ENCODE measurements at places on chromosomes 7 and 10.

GRCh38 chr7:27102581-27103442 lies at the start of gene HOXA2:
Gene HOXA2, minus strand, starts transcription at chr7:27102683. Its CDS starts 183 bp downstream, at chr7:27102500.
- no peak for DNase-seq

- no peak for DNase-seq
Measured at GRCh38 chr7:80548840-80549530, 37.1 kb upstream of the GNAT3 start.

DNA sequence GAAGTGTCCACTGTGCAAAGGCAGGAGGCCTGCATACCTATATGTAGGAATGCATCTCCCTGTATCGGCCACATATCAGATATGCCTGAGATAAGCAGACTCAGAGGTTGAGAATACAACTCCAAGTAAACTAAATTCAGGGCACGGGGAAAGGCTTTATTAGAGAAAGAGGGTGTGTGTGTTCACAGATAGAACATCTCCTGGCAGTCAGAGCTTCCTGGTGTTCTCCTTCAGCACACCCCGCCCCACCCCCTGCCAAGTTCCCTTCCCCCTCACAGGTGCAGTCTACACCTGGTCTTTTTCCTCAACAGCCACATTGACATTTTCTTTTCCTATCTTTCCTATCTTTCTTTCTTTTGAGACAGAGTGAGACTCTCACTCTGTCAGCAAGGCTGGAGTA lies 17.1 kb downstream of the GBX1 start:
- no peak for DNase-seq

- DNase-seq: peak; percentile 46
Measured at GRCh38 chr10:84214612-84215235, 10.6 kb downstream of the LRIT2 start.

GRCh38 chr7:159033956-159034355 lies 110.7 kb downstream of the VIPR2 start:
- DNase-seq: no peak

- no peak for DNase-seq
Measured at GRCh38 chr7:155885167-155886155, 73.2 kb upstream of the SHH start.

DNA sequence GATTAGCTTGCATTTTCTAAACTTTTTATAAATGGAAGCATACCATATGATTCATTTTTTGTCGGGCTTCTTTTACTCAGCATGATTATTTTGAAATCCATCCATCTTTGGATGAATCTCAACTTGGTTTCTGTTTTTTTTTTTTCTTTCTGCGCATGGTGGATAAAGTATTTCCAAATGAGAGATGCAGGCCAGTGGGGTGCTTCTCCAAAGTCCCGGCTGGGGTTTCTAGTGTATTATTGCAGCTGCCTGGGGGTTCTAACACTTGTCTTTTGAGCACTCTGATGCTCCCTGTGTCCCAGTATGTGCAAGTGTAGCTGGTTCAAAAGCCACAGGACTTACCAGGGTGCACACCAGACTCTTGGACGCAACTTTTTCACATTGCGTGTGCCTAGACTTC lies 70.9 kb upstream of the LOXL4 start:
- DNase-seq: no peak

- peak; percentile 51 for DNase-seq
Measured at GRCh38 chr10:109914966-109915365, 8.3 kb downstream of the XPNPEP1 start.

- DNase-seq: no peak
Measured at GRCh38 chr10:69846293-69846921, 44.7 kb downstream of the COL13A1 start.

GRCh38 chr10:16950656-16951601 lies 133.7 kb upstream of the RSU1 start:
- peak; percentile 26 for DNase-seq

DNA sequence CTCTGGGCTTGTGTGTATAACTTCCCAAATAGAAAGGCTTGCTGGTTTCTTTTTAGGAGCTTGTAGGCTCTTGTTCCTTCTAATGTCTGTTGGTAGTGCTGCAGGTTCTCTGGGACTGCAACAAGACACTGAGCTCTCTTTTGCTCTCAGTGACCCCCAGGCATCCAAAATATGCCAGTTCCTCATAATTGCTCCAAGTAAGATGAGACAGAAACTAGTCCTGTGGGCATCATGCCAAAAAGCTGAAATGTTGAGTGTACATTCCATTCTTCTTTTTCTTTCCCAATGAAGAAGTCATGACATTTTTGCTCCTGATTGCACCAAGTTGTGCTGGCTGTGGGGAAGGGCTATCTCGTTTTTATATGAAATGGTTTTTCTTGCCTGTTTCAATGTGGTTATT lies 7.1 kb upstream of the BTBD16 start:
- DNase-seq: no peak

GRCh38 chr7:31070991-31071644 lies 19.0 kb downstream of the ADCYAP1R1 start:
- no peak for DNase-seq

DNA sequence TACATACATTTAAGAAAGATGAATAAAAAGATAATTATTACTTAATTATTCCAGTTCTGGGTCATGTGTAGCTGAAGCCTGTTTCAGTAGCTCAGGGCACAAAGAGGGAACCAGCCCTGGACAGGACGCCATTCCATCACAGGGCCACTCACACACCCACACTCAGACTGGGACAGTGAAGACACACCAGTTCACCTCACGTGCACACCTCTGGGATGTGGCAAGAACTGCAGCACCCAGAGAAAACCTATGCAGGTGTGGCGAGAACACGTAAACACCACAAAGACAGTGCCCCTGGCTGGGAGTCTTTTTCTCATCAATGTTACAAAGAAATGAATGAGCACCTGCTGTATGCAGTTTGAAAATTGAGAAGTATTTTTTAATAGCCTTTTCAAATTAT lies 1.6 kb upstream of the IDI1 start:
- peak; percentile 35 for DNase-seq

DNA sequence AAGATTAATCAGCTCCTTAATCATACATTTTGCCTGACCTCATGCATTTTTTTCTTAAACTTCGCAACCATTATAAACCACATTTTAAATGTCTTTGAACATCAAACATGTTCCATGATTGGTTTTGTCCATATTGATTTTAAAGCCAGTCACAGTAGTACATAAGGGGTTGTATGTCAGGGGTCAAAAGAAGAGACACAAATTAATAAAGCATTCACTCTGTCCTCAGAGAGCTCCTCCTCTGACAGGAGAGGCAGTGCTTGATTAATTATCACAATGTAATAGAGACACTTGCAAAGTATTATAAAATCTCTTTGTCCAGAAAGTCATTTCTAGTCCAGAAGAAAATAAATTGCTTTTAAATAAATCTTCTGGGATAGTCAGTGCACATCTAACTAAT lies 195.5 kb downstream of the MAGI2 start:
- DNase-seq: no peak

DNA sequence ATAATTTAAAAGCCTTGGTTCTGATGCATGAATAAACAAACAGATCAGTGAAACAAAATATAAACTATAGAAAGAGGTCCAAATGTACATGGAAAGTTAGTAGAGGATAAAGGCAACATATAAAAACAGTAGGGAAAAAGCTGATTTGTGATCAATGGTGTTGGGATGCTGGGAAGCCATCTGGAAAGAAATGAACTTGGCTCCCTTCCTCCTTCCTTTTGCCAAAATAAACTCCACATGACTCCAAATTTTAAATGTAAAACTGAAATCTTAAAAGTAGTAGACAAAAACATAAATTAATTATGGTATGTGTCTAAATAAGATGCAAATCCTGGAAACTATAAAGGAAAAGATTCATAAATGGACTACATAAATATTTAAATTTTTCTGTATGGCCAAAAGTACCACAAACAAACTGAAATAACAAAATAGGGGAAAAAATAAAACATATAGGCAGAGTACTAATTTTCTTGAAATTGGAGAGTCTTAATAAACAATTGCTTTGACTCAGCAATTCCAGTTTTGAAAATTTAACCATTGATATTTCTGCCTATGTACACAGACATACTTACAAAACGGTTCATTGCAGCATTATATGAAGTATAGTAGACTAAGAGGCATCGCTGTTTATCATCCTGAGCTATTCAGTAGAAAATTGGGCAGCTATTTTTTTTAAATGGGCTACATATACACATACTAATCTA lies 77.0 kb upstream of the TRIM24 start:
- no peak for DNase-seq

GRCh38 chr7:50721160-50721559 lies 61.5 kb downstream of the GRB10 start:
- no peak for DNase-seq

DNA sequence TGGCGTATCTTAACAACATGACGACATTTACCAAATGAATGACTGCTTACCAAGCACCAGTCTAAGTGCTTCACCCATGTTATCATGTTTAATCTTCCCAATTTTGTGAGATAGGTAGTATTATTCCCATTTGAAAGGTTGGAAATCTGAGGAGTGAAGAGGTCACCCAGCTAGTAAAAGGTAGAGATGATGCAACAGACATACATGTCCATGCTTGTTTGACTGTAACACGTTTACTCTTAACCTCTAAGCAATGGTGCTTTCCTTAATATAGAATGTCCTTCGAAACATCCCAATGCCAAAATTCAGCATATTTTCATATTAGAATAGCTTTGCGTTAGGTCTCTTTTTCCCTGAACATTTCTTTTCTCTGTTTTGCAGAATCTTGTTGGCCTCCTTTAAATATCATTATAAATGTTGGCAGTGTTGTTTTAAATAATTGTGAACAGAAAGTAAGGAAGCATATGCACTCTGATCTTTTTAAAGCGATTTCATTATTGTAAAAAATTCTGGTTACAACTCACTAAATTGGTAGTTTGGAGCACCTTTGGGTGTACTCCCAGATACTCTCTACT lies 722.8 kb downstream of the AUTS2 start:
- DNase-seq: no peak

- DNase-seq: no peak
Measured at GRCh38 chr7:116101704-116102103, 71.1 kb upstream of the TFEC start.

DNA sequence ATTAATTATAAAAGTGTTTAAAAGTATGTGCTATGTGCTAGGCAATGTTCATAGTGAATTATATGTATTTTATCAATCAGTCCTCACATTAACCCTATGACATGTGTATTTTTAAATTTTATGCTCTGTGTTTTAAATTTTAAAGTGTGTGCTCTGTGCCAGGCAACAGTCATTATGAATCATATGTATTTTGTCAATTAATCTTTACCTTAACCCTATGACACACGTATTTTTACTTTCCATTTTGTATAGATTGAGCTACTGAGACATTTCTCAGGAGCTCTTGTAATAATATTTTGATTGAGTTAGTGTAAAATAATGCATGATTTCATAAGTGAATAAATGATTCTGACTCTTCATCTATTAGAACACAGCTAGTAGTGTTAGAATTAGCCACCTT lies 117.8 kb downstream of the THSD7A start:
- DNase-seq: no peak

DNA sequence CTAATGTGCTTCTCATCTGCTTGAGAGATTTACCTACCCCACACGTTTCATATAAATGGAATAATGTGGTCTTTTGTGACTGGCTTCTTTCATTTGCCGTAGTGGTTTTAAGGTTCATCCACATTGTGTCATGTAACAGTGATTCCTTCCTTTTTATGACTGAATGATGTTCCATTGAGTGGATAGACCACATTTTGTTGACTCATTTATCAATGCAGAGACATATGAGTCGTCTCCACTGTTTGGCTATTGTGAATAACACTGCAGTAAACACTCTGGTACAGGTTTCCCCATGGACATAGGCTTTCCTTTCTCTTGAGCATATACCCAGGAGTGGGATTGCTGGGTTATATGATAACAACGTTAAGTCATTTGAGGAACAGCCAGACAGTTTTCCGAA lies 2.0 kb upstream of the AOC1 start:
- no peak for DNase-seq
